ENCODE measurements at places on chromosomes 7 and 10. TPM values are rescaled to one million over a fixed set of nuclear protein-coding genes. Genes with fewer than 3 reads are reported as not detected.

Gene HYAL4
- total RNA-seq: 0.21 TPM

Gene CALML5
- 36.7 TPM for total RNA-seq

Gene NEUROG3
- not detected for total RNA-seq

Gene GIMAP2
- not detected for total RNA-seq

Gene SHTN1
- total RNA-seq: 9.0 TPM

Gene ITGA8
- total RNA-seq: not detected

Gene FKBP9
- 152 TPM for total RNA-seq

Gene GNGT1
- not detected for total RNA-seq

Gene ADAM12
- total RNA-seq: 0.09 TPM

Gene CDHR3
- total RNA-seq: 3.4 TPM

Gene FAM25A
- 20.3 TPM for total RNA-seq

Gene SLC26A5
- not detected for total RNA-seq

Gene MOGAT3
- not detected for total RNA-seq

Gene ST8SIA6
- total RNA-seq: not detected

Gene PIP
- not detected for total RNA-seq

Gene MACC1
- 16.7 TPM for total RNA-seq

Gene TAS2R40
- total RNA-seq: not detected

Gene KIAA1549
- 1.7 TPM for total RNA-seq

Gene UNCX
- not detected for total RNA-seq

Gene KEL
- total RNA-seq: not detected

Gene SDK1
- 0.21 TPM for total RNA-seq

Gene SPDYE9
- total RNA-seq: not detected

Gene TCF7L2
- 4.7 TPM for total RNA-seq

Gene STAG3
- 0.14 TPM for total RNA-seq

Gene SEMA3A
- total RNA-seq: 33.4 TPM

Gene AGAP5
- 1.5 TPM for total RNA-seq

Gene MMP21
- total RNA-seq: not detected

Gene ACHE
- total RNA-seq: not detected

Gene GAD2
- total RNA-seq: not detected

Gene STK31
- total RNA-seq: not detected

Gene CYP2C19
- total RNA-seq: 0.14 TPM

Gene SPAM1
- not detected for total RNA-seq

Gene ADCY1
- 0.07 TPM for total RNA-seq

Gene TAS2R38
- total RNA-seq: not detected

Gene GIMAP5
- not detected for total RNA-seq

Gene PKD1L1
- not detected for total RNA-seq
